Activated naive CD4-positive, alpha-beta T cell treated with anti-CD3 and anti-CD28 coated beads, Interleukin-2, amount 10 ng/mL, durations not matched to agents 5 hours and 36 hours (primary cell): ENCODE measurements at places on chromosomes 5 and 9. TPM values are rescaled to one million over a fixed set of nuclear protein-coding genes. Genes with fewer than 3 reads are reported as not detected.

ALDH1A1 gene
- total RNA-seq, result not detected

SLC34A1 gene
- total RNA-seq, result 0.38 TPM

LCN9 gene
- not detected for total RNA-seq

ACER2 gene
- 2.4 TPM for total RNA-seq

TAF11L10 gene
- total RNA-seq, result not detected

SLC9A3 gene
- 1.7 TPM for total RNA-seq

CEL gene
- 2.6 TPM for total RNA-seq

IFNB1 gene
- total RNA-seq, result not detected

DCANP1 gene
- total RNA-seq, result not detected

ISL1 gene
- not detected for total RNA-seq

PCDHA13 gene
- not detected for total RNA-seq

GALNT12 gene
- 6.7 TPM for total RNA-seq

FOXD4L5 gene
- total RNA-seq, result 0.07 TPM

MEIKIN gene
- 1.5 TPM for total RNA-seq

ARSI gene
- total RNA-seq, result not detected

HMCN2 gene
- total RNA-seq, result not detected

RNF180 gene
- not detected for total RNA-seq

SNCAIP gene
- not detected for total RNA-seq

SPATA9 gene
- total RNA-seq, result not detected

C5orf58 gene
- total RNA-seq, result not detected

TMEFF1 gene
- not detected for total RNA-seq

LCN10 gene
- total RNA-seq, result not detected

RNF20 gene
- total RNA-seq, result 46.7 TPM

SMIM33 gene
- 2.1 TPM for total RNA-seq

LARP1 gene
- total RNA-seq, result 190 TPM

FAM81B gene
- not detected for total RNA-seq

MAT2B gene
- total RNA-seq, result 98.3 TPM
